ENCODE measurements at places on chromosomes 6 and 20.

- no peak for DNase-seq
These were observed 36.2 kb downstream of the JAG1 start for GRCh38 chr20:10637563-10637962.

DNA sequence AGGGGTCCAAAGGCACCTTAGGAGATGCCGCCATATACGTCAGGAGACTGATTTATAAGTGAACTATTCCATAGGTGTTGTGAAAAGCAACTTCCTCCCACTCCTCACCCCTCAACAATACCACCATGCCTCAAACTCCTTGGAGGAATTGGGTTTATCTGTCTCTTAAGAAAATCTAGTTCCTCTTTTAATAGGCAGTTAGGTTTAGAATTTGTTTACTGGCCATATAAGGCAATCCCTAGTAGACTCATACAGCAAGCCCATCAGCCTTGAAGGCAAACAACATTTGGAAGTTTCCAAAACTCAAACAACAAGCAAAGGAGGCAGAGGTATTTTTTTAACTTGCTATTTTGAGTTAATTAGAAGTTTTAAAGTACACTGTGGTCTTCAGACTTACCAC, 66.1 kb downstream of the PRND start:
- DNase-seq = peak; percentile 31

DNA sequence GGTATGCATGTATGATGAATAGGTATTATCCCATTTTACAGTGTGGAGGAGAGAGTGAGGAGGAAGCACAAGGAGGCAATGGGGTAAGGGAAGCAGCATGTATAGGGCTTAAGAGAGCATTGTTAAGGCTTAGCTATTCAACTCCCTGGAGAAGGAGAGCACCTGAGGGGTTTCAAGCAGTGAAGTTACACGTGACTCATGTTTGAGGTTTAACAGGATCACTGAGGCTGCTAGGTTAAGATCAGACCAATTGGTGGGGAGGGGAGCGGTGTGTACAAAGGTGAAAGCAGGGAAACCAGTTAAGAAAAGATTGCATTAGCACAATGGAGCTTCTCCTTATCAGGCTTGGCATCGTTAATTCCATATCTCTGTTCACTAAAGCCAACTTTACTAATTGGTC, 64.4 kb upstream of the NHSL1 start:
- DNase-seq = no peak

GRCh38 chr6:156674197-156674596, 103.0 kb upstream of the ARID1B start:
- no peak for DNase-seq

GRCh38 chr6:626236-626635, 30.7 kb downstream of the HUS1B start:
- DNase-seq = no peak

DNA sequence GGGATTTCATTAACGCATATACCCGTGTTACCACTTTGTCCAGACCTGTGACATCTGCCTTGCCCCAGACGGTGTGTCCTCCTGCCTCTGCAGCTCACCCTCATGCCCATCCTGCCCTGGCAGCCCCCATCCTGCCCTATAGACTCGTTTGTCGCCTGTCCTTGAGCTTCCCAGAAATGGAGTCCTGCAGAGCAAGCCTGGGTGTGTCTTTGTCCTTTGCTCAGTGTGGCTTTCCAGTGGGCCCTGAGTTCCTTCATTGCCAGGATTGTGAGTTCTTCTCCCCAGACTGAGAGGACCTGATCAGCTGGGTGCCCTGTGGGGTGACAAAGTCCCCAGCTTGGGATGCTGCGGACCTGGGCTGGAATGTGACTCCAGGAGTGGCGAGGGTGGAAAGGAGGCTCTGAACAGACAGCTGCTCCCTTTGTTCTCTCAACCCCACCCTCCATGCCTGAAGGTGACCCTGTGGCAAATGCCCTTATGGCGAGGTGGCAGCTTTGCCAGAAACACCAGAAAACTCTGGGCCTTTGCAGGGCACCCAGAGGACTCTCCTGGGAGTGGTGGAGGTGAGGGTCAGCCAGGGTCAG, 2.4 kb upstream of the CST3 start:
- DNase-seq = no peak

GRCh38 chr20:51359401-51359800, 183.1 kb downstream of the NFATC2 start:
- DNase-seq = no peak

DNA sequence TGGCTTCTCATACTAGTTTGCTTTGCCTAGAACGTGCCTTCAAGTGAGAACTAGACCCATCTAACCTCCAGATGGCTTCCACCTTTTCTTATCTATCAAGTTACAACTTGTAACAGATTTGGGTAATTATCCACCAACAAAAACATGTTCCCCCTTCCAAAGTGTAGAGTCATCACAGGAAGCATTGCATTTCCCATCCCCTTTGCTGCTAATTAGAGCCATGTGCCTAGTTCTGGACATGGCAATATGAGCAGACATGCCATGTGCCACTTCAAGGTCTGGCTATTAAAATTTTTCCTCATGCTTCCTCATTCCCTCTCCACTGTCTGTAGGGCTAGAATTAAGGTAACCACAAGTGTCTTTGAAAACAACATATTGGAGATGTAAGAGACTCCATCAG, 814.4 kb downstream of the TENT5A start:
- DNase-seq = no peak

- peak; percentile 52 for DNase-seq
These were observed 87.2 kb downstream of the FKBP5 start for GRCh38 chr6:35601331-35602132.

GRCh38 chr6:456358-456867, 64.9 kb downstream of the IRF4 start:
- DNase-seq = no peak

DNA sequence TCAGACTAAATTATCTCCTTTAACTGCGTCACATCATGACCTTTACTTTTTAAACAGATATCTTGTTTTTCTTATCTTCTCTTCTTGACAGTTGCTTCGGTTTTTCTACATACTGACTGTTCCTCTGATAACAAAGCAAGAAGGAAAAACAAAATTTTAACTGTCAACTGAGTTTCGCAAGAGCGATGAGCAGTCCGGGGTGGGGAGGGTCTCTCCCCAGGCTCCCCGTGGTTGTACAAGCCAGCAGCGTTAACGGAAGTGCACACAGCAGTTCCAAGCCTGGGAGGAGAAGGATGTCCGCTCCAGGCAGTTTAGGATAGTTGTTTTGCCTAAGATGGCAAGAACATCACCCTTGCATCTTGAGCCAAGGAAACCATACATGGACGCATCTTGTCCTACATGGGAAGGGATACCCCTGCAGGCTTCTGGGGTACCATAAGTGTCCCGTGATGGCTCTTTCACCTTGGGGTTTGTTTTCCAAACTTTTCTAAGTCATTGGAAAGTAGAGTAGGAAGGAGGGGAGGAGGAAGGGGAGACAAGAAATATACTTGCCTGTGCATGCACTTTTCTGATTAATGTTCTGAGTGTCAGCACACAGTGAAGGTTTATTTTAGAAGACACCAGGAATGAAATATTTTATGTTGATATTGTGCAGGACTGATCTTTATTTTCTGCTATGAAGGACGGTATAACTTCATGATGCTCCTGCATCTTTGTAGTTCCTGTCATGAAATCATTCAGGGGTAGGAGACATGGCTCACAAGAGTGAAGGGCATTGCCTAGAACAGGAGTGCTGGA, 20.8 kb downstream of the SLC24A3 start:
- peak; percentile 43 for DNase-seq

DNA sequence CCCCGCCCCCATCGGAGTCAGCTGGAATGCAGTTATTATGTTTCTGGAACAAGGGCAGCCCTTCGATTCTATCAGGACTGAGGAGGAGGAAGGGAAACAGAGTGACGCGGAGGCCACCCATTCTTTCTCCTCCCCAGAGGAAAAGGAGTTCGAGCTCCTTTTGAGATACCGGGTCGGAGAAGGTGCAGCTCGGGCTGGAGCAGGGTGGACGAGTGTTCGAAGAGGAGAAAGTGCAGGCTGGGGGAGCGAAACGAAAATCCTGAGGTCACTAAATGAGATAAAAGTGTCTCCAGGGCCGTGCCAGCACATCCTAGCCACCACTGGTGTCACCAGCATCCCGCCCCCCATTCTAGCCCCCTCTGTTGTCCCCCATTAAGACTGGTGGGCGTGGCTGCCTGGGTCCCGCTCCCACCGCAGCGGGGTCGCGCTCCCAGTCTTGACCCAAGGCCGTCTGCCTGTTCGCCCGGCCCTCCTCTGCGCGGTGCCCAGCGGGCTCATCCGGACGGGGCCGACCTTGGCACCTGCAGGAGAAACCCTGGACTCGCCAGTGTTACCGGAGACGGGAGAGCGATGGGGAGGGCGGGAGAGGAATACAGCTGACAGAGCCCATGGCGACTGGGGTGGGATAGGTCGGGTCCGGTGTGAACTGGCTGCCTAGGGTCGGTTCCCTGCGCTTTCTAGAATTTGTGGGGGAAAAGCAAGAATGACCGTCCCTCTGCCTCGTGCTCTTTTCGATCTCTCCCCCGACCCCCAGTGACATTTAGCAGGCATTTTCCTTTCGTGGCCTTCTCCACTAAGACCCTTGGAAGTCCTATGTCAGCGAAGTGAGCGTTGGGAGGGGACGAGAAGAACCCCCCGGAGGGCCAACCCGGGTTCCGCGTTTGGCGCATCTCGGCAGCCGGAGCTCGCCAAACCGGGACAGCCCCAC, 16.2 kb downstream of the FOXA2 start:
- no peak for DNase-seq

DNA sequence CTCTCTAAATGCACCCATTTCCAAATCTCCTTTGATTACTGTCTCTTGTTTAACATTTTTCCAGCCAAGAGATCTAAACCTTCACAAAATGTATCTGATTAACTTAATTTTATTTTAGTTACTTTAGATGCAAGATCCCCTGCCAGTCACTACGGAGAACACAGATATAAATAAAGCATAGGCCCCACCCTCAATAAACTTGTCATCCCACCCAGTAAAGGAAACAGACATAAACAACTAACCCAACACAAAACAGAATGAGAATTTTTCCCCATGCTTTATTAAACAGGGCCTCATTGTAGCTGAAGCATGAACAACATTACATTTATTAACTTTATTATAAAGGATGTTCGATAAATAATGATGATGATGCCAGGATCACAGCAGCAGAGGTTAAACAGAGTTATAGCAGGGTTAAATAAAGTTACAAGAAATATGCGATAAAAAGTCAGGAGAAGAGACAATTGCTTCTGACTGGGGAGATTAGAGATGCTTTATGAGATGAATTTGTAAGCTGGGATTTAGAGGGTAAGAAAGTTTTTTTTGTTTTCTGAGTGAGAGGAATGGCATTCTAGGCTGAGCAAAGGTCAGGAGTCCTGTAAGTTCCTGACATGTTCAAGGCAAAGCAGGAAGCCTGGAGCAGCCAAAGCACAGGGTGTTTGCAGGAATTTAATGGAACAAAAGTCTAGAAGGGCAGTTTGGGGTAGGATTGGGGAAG, 41.1 kb downstream of the TFAP2A start:
- no peak for DNase-seq

GRCh38 chr6:9979996-9980395, 434.9 kb downstream of the TFAP2A start:
- no peak for DNase-seq

- peak; percentile 94 for DNase-seq
These were observed 24.9 kb upstream of the IER3 start for GRCh38 chr6:30769088-30769852.

- no peak for DNase-seq
These were observed 73.5 kb downstream of the ARMC2 start for GRCh38 chr6:108921547-108922361.

DNA sequence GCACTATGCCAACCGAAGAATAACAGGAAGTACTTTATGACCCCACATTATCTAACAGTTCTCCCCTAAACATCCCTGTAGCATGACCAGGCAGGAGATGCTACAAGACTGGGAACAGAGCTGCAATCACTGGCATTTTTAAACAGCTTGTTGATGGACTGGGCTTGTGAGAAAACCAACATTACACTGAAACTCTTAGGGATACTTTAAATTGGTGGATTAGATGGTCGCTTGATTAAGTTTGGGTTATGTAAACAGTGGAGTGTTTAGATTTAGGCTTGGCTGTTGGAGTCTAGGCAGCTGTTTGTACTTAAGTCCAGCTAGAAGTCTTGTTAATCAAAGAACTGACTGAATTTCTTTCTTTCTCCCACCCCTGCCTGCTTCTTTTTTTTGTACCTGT, 234.1 kb upstream of the BMP2 start:
- no peak for DNase-seq

GRCh38 chr20:60144404-60144803, 186.2 kb downstream of the CDH26 start:
- DNase-seq = no peak

DNA sequence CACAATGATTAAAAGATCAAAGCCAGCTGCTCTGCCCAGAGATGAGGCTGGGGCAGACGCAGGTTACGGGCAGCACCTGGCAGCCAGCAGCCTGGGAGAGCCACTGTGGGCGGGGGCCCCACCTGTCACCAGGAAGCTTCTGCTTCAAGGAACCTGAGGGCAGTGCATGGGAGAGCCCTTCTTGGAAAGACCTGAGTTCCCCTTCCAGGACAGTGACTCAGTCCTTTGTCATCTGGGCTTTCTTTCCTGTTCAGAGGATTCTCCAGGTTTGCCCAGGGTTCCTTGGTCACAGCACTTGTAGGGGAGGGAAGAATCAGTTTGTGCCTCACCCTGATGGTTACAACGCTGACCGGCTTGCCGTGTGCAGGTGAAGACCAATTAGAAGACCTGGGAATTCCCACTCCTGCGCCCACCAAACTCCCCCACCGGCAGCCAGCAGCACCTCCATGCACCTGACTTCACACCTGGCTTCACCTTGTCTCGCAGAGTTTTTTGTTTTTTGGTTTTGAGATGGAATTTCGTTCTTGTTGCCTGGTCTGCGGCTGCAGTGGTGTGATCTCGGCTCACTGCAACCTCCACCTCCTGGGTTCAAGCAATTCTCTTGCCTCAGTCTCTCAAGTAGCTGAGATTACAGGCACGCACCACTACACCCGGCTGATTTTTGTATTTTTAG, 2.0 kb downstream of the ZBP1 start:
- DNase-seq = peak; percentile 25

GRCh38 chr6:32638532-32639219, 1.5 kb downstream of the HLA-DQA1 start:
- DNase-seq = no peak

GRCh38 chr6:20712011-20712410, 177.8 kb downstream of the CDKAL1 start:
- no peak for DNase-seq

- no peak for DNase-seq
These were observed 611.3 kb downstream of the HDGFL1 start for GRCh38 chr6:23180504-23181293.

DNA sequence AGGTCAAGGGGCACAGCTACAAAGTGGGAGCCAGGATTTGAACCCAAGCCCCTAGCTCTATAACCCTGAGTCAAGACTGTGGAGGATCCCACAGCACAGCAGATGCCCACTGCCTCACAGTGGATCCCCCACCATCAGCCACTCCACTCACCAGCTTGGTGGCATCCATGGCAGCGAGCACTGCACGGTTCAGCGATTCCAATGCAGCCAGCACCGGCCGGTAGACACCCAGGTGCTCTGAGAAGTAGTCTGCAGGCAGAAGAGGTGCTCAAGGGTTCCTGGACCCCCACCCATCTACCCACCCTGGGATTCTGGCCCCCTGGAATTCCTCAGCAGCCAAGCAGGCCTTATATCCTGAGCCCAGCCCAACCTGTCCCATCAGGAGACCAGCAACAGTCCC, 2.5 kb downstream of the ACTL10 start:
- DNase-seq = no peak

- DNase-seq = no peak
These were observed 683.6 kb downstream of the KIF16B start for GRCh38 chr20:15889514-15890256.

Data from CD14-positive monocyte (primary cell).